CD8-positive, alpha-beta memory T cell (primary cell): ENCODE measurements at places on chromosomes 3 and 15.

GRCh38 chr3:196117809-196118208 is 35.9 kb upstream of the TFRC start:
- no peaks in the 10 kb centered on the region for H3K36me3 ChIP-seq
- no peak for DNase-seq
- H3K27me3 ChIP-seq = no peaks in the 10 kb centered on the region
- H3K4me3 ChIP-seq = no peak overlapping the region
- H3K27ac ChIP-seq = no peak overlapping the region

- no peaks in the 10 kb centered on the region for H3K27me3 ChIP-seq
- H3K4me3 ChIP-seq = no peak overlapping the region
- H3K4me1 ChIP-seq = no peaks in the 10 kb centered on the region
- peaks cover 28% of the 10 kb centered on the region for H3K36me3 ChIP-seq
Observed at GRCh38 chr3:52651592-52651991, 34.1 kb downstream of the PBRM1 start.

DNA sequence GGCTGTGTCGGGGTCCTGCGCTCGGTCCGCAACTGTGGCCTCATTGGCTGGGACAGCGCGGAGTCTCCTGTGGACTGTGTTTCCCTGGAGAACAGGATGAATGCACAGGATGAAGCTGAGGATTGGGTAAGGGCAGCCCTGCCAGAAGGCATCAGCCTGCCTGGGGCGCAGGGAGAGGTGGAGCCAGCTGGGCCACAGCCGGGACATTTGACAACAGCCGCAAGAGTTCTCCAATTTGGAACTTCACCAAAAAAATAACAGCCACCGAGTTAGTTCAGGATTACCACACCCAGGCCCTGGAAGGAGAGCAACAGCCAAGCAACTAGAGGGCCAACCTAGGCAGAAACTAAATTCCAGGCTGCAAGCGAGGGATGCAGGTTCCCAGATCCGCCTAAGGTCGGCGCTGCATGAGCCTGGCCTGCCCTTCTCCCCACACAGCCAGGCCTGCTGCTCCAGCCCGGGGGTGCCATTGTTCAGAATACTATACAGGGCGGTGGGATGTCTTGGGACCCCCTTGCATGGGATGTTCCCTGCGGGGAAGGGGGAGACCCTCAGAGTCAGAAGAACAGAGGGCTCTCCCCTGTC is 229.3 kb downstream of the OCA2 start:
- H3K27ac ChIP-seq = no peak overlapping the region
- no peaks in the 10 kb centered on the region for H3K27me3 ChIP-seq
- no peaks in the 10 kb centered on the region for H3K36me3 ChIP-seq
- H3K4me1 ChIP-seq = no peaks in the 10 kb centered on the region

DNA sequence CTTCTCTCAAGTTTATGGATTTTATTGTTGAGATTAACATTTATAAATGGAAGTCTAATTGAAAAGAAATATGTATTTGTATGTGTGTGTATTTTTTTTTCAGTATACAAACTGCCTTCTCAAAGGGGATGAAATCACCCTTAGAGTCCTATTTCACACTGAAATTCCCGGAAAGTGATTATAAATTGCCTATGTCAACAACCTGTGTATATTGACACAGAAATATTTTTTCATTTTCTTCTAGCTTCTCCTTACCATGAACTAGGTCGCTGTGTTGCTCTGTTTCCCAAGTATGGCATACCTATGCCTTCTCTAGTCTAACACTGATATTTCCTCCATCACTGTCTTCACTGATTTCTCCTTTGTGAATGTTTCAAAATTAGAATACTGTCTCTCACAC is 444.0 kb upstream of the AZI2 start:
- H3K36me3 ChIP-seq = no peaks in the 10 kb centered on the region
- no peak overlapping the region for H3K4me3 ChIP-seq
- no peak for DNase-seq
- no peak overlapping the region for H3K27ac ChIP-seq
- no peaks in the 10 kb centered on the region for H3K27me3 ChIP-seq

DNA sequence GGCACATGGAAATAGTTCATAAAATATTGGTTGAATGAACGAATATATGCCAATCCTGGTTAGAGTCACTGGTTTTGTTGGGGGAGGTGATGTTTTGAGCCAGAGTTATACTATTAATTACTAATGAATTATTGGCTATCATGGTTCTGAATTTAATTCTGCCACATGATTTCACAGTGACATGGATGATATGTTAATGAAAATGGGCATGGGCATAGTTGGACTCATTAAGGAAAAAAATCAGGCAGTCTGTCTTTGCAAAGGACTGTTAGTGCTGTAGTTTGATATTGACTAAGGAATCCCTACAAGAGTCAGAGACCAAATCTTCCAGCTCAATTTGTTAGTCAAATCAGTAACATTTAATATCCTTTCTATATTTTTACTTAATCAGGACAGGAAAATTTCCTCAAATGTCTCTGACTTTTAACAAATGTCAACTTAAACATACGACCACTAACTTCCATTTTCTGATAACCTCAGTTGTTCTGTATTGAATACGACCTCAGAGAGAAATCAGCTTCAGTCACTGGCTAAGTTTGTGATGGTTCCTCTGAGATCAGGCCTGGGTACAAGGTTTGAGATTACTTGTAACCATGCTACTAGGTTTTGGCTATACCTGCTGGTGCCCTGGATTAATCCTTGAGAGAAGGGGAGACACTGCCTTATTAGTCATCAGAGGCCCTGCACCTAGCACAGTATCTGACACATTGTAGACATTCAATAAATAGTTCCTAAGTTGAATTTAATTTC is 13.3 kb downstream of the NFKBIZ start:
- no peaks in the 10 kb centered on the region for H3K27me3 ChIP-seq
- H3K36me3 ChIP-seq = peaks cover 26% of the 10 kb centered on the region
- peaks cover 2% of the 10 kb centered on the region for H3K4me1 ChIP-seq
- no peak for DNase-seq
- H3K4me3 ChIP-seq = no peak overlapping the region
- H3K27ac ChIP-seq = no peak overlapping the region
